ENCODE measurements at places on chromosomes 6 and 20. TPM values are rescaled to one million over a fixed set of nuclear protein-coding genes. Genes with fewer than 3 reads are reported as not detected.

The ABHD16A gene
- 32.8 TPM for total RNA-seq

The PMEPA1 gene
- 16.8 TPM for total RNA-seq

The RSPH9 gene
- 1.3 TPM for total RNA-seq

The NOX3 gene
- total RNA-seq, result not detected

The CGA gene
- total RNA-seq, result not detected

The BPI gene
- not detected for total RNA-seq

The MAP3K5 gene
- total RNA-seq, result 17.2 TPM

The SYCP2 gene
- 1.6 TPM for total RNA-seq

The PGC gene
- total RNA-seq, result not detected
